ENCODE measurements at places on chromosomes 3 and 15. TPM values are rescaled to one million over a fixed set of nuclear protein-coding genes. Genes with fewer than 3 reads are reported as not detected.

The SAMMSON gene
- 0.25 TPM for total RNA-seq

The ZBBX gene
- 0.12 TPM for total RNA-seq

The SAMD7 gene
- total RNA-seq: not detected

The FEZF2 gene
- not detected for total RNA-seq

The TMF1 gene
- 55.4 TPM for total RNA-seq

The DPPA4 gene
- total RNA-seq: not detected

The ZKSCAN7 gene
- 7.4 TPM for total RNA-seq

The PARP16 gene
- total RNA-seq: 1.5 TPM

The KNG1 gene
- not detected for total RNA-seq

The RHOV gene
- not detected for total RNA-seq

The LIPC gene
- 0.37 TPM for total RNA-seq

The TRPM1 gene
- total RNA-seq: not detected

The CASR gene
- not detected for total RNA-seq

The TGM5 gene
- total RNA-seq: not detected

The MUC4 gene
- total RNA-seq: under 0.01 TPM

The COL6A6 gene
- 0.11 TPM for total RNA-seq

The PDHB gene
- total RNA-seq: 122 TPM

The MINDY2 gene
- total RNA-seq: 23.6 TPM
